Retina (tissue), 1 donor: ENCODE measurements at places on chromosomes 4 and X.

DNA sequence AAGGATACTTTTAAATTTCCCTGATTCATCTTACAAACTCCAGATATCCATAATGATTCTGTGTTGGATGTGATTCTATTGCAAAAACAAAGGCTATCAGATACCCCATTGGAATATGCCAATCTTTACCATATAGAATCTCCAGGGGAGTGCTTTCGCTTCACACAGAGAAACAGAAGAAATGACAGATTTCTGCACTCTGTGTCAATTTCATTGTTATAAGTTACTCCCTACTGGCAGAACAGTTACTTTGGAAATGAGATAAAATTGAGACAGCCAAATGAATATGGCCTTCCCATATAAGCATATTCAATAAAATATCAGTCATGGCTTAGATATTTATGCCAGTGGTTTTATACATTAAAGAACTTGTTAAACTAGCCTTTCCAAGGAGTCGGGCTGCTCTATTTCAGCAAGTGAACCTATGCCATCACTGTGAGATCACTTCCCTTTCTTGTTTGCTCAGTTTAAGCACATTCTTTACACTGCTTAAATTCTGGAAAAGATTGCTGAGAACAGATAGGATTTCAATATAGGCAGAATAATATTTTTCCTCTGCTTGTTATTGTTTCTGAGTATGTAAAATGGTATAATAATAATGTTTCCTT lies 127.5 kb upstream of the ANXA10 start:
- DNase-seq: no peak

GRCh38 chr4:108533245-108533844 lies 87.0 kb upstream of the RPL34 start:
- no peak for DNase-seq

DNA sequence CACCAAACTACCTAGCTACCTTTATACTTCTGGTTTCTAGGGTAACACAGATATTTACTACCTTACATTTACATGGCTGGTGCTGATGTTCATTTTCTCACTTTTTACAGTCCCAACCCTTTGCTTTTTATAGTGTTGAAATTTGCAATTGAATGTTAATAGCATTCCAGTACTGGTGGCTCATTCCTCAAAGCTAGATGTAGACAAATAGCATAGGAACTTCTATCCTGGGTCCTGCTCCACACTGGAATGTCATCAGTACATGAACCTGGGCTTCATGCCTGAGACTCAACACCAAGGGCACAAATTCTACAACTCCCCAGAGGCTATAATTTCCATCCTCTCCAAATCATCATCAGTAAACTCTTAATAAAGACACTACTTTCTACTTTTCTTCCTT lies 10.3 kb upstream of the TRMT2B start:
- no peak for DNase-seq

DNA sequence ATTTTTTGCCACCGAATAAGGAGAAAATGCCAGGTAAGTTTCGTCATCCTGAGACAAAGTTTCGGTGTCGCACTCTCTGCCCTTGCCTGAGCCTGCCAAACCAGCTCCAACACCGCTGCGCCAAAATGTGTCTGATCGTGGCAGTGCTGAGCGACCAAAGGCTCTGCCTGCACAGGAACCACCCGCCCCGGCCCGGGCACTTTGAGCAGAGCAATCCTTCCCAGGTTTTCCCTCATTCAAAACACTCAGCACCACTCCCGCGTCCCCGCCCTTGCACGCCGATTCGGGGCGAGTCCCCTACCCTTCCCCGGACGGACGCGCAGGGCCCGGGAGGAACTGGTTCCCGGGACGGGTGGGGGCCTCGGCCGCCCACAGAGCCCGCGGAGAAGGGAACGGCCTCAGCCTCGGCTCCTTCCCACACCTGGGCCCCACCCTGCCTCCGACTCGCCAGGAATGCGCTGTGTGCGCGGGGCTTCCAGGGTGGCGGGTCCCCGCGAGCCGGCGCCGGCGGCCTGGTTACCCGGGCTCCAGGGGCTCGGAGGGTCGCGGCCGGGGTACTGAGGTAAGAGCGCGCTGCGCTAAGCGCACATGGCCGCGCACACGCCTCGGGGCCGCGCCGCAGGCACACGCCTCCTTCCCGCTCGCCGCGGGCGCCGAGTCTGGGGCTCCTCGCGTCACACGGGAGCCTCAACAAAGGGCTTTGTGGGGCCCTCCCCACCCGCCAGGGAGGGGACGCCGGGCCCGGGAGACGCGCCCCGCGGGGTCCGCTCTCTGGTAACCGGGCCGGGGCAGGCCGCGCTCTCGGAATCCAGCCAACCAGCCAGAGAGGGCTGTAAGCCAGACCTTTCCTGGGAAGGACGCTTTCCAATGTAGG lies at the start of gene C4orf36:
Gene C4orf36 (minus strand): TSS at position 661 of the 874 bp plus-strand sequence. CDS start 902 bp downstream, outside the sequence.
- peak; percentile 95 for DNase-seq

DNA sequence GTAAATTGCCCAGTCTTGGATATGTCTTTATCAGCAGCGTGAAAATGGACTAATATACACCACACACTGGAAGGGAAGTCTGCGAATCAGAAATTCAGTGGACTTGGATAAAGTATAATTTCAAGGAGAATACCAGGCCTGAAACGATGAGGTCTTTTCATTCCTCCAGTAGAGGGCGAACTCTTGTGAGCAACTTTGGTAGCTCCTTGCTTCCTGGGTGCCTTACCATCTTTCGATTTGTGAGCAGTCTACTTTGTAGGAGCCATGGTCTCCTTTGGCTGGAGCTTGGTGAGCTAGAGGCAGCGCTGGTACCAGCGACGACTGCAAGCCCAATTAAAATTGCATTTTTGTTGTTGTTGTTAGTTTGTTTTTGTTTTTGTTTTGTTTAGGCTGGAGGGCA lies 791.9 kb downstream of the FAT4 start:
- no peak for DNase-seq

GRCh38 chr4:147816382-147817254 lies 84.7 kb downstream of the ARHGAP10 start:
- no peak for DNase-seq

- DNase-seq: no peak
Measured at GRCh38 chrX:147838465-147839131, 73.1 kb upstream of the FMR1 start.

GRCh38 chrX:147680251-147680650 lies 231.5 kb upstream of the FMR1 start:
- no peak for DNase-seq

- no peak for DNase-seq
Measured at GRCh38 chr4:114400531-114400930, 198.1 kb upstream of the UGT8 start.

- DNase-seq: no peak
Measured at GRCh38 chr4:131526686-131527085, 1622.4 kb upstream of the PCDH10 start.

DNA sequence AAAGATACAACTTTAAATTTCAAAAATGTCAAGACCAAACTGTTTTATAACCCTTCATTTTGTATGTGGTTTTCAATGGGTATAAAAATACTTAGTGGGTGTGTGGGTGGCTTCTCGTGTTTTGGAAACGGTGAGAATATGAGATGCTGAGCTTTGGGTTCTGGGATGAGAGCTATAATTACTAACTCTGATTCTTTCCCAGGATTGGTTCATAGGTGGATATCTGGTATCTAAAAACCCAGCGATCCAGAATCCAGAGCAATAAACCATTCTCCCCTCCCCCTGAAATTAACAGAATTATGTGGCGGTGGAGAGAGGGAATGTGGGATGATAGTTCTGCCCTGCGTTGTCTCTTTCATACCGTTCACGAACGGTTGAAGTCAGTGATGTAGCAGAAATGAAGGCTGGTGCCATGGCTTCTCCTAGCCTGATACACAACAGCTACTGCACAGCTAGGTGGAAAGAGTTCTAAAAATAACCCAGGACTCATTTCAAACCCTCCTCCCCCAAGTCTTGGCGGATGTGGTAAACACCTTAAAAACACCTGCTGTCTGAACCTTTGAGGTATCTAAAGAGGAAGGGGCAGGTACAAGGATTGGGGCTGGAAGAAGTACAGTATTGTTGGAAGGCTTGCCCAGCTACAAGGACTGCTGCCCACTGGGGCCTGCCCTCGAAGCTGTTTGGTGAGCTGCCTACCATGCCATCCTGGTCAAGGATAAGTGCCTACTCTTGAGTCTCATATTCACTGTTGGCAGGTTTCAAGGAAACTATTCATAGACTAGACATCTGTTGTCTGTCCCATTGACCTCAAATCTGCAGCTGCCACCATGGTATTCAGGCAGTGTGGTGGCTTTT lies 44.5 kb downstream of the SEPTIN11 start:
- DNase-seq: no peak

- DNase-seq: peak; percentile 28
Measured at GRCh38 chr4:34720571-34720970, 1523.7 kb downstream of the ARAP2 start.

- no peak for DNase-seq
Measured at GRCh38 chr4:89929425-89930159, 34.9 kb downstream of the MMRN1 start.

DNA sequence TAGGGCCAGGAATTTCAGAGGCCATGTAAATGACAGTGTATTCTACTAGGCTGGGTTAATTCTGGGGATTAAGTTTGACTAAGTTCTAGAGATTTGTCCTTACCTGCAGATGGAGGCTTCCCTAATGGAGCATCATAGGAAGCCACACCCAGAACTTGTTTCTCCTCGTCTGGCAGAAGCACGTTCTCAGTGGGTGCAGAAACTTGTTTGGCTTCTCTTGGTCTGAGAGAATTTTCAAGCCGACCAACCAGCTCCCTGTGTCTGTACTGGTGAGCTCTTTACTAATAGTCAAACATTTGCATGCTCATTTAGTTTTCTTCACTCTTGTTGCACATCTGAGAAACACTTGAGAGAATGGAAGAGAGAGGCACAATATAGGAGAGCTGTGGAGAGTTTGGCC lies 907 bp upstream of the ATP10D start:
- no peak for DNase-seq

DNA sequence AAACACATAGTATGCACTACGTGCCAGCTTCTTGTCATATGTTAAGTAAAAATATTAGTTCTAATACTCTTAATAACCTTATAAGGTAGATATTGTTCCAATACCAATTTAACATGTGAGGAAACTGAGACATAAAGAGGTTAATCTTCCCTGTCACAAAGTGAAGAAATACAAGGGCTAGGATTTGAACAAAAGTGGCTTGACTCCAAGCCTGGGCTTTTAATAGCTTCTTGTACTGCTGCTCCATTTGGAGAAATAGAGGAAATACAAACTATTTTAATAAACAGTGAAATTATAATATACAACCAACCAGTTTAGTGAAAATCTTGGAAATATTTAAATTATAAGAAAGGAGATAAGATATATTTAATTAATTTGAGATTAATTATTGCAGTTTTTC lies 33.2 kb downstream of the TLL1 start:
- DNase-seq: no peak

DNA sequence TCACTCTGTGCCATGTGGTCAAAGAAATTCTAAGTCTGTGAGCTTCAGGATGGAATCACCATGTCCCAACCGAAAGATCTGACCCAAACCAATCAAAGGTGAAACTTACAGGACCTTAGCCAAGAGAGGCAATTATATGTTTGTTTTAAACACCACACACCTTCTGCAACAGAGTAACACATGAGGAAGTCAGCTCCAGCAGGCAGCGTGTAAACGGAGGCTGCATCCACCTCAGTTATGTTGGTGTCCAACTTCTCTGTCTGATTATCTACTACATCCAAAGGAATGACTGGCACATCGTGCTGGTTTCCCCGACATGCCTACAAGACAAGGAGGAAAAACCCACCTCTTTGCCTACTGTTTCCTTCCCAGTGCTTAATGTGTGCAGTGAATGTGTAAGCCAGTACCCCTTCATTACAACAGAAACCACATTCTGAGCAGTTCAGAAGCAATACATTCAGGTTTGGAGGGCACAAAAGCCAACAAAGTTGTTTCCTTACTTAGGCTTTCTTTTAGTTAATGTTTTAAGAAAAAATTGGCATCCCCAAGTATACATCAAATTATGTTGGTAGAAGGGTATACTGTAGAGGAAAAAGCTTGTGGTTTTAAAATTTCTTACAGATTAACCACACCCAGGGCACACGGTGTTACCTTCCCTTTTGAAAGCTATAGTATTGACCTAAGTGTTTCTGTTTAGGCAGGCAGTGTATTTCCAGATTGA lies 12.4 kb downstream of the CASP6 start:
- DNase-seq: no peak

- no peak for DNase-seq
Measured at GRCh38 chr4:138225477-138225876, 16.7 kb downstream of the SLC7A11 start.

DNA sequence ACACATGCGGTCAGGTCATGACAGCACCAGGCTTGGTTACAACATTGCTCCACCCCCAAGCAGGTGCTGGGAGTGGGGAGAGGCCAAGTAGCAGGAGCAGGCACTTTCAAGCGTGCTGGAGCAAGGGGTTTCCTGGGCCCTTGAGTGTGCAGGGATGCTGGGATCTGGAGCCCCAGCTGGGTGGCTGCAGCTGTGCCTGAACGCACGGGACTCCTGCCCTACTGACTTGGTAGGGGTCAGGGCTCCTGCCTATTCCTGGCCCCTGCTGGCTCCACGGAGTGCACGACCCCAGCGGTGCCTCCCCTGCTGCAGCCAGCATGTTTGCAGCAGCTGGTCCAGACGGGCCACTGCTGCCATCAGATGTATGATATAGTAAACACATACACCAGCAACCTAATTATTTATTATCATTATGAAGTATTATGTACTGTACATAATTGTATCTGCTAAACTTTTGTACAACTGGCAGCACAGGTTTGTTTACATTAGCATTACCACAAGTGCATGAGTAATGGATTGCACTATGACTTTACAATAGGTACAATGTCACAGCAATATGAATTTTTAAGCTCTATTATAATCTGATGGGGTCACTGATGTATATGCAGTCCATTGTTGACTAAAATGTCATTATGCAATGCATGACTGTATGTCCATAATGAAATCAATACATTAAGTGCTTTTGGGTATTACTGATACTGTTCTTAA lies 620.6 kb downstream of the RAPGEF2 start:
- no peak for DNase-seq

- DNase-seq: no peak
Measured at GRCh38 chrX:43005561-43005960, 227.6 kb upstream of the PPP1R2C start.

GRCh38 chr4:65102419-65102818 lies 567.9 kb downstream of the EPHA5 start:
- DNase-seq: no peak

- DNase-seq: no peak
Measured at GRCh38 chr4:120446051-120446567, 379.5 kb upstream of the MAD2L1 start.

- DNase-seq: no peak
Measured at GRCh38 chr4:82362565-82362964, 11.2 kb downstream of the HNRNPD start.

DNA sequence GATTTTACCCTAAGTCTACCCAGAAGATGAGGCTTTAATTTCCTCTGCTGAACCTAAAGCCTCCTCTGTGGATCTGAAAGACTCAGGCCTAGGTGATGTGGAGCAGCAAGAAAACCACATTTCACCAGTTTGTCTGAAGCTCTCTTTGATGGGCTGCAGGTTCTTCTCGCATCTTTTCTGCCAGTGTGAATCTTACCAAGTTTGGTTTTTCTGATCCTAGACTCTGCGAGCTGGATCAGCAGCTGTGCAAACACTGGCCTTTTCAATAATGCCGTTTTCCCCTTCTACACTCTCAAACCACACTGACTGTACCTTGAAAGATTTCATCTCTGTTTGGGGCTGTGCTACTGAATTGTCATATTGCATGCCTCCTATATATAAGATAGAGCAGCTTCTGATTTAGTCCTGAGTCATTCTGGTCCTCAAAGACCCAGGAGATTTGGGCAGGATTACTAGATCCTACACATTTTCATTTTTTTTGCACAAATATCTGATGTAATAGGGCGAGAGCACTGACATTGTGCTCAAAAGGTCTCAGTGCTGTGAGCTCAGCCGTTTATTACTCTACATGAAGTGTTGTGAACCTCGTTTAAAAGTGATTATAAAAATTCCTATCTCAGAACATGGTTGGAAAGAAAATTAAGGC lies 133.6 kb upstream of the FAM9C start:
- DNase-seq: no peak
